Activated CD8-positive, alpha-beta memory T cell treated with anti-CD3 and anti-CD28 coated beads, Interleukin-2, amount 50 U/mL, for 4 hours (primary cell): ENCODE measurements at places on chromosomes 3 and 15.

DNA sequence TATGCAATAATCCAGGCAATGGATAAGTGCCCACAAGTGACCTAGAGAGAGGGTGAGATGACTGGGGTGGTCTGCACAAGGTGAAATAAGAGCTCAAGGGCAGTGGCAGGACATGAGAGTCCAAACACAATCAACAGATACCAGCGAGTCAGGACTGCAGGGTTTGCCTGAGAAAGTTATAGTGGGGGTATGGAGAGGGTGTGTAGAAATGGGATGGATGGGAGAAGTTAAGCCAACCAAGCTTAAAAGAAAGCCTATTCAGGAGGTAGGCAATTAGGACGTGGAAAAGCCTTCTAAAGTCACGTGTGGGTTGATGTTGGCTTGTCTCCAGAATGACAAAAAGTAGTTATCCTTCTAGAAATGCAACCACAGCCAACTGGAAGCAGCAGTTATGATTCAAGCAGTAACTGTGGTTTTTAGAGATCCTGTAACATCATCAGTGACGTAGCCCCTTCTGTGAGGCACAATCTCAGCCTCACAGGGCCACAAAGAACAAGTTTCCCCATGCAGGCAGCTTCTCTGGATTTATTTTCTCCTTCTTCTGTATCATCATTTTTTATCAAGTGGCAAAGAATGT is 56.1 kb downstream of the FAM174B start:
- DNase-seq, result no peak

- DNase-seq, result no peak
These were observed 440.3 kb upstream of the DPH6 start for GRCh38 chr15:35986191-35986721.

GRCh38 chr3:156978481-156978961 is 152.4 kb downstream of the LEKR1 start:
- DNase-seq, result no peak

DNA sequence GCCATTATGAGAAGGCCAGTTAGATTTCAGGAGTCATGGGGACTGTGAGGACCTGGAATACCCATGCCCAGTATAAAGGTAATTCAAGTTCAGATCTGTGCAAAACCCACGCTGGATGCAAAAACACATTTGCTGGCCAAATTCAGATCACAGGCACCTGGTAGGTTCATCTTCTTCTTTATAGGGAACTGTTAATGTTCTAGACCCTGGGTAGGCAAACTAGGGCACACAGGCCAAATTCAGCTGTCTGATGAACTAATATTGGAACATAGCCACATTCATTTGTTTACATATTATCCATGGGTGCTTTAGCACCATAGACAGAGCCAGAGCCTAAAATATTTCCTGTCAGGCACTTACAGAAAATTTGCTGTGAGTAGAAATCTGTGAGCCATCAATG is 241.4 kb downstream of the PTPRG start:
- no peak for DNase-seq

DNA sequence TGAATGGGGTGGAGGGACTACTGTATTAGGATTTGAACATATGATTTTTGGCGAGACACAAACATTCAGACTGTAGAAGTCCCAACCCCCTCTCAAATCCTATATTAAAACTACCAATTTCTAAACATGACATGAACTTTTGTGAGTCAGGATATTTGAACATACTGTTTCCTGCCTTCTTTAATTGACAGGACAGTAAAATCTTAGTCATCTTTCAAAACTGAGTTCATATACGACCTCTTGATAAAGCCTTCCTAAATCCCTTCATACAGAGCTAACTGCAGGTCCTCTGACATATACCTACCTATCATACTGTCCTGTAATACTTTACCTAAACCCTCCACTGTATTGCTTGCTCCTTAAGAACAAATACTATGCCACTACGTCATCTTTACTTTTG is 23.5 kb downstream of the ALDH1A2 start:
- DNase-seq, result no peak

DNA sequence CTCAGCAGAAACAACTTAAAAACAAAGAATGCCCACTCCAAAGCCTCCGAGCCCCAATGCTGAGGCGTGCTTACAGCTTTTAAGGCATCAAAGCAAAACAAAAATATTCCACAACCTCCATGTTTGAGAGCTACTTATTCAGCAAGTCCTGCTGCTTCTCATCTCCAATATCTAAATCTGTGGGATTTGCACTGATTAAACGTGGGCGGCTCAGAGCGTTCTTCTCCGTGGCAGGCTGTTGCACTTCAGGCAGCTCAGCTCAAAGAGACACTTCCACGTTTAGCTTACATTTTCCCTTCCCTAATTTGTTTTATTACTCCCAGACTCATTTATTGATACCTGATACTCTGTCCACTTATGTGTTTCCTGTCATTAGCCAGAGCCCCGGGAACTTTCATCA is 282.6 kb upstream of the MCTP2 start:
- no peak for DNase-seq

DNA sequence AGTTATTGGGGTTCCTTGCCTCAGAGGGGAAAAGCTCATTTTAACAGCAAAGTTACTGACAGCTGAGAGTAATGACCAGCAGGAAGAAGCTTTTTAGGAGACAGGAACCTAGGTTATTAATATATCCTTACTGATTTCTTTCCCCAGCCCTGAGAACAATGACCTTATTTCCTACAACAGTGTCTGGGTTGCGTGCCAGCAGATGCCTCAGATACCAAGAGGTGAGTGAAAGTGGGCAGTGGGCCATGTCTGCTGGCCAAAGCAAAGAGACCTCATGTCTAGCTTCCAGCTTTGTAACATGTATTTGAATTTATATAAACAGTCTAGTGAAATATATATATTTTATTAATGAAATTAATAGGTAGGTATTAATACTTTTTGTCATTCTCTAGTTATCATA is 5.0 kb downstream of the CCNDBP1 start:
- no peak for DNase-seq

DNA sequence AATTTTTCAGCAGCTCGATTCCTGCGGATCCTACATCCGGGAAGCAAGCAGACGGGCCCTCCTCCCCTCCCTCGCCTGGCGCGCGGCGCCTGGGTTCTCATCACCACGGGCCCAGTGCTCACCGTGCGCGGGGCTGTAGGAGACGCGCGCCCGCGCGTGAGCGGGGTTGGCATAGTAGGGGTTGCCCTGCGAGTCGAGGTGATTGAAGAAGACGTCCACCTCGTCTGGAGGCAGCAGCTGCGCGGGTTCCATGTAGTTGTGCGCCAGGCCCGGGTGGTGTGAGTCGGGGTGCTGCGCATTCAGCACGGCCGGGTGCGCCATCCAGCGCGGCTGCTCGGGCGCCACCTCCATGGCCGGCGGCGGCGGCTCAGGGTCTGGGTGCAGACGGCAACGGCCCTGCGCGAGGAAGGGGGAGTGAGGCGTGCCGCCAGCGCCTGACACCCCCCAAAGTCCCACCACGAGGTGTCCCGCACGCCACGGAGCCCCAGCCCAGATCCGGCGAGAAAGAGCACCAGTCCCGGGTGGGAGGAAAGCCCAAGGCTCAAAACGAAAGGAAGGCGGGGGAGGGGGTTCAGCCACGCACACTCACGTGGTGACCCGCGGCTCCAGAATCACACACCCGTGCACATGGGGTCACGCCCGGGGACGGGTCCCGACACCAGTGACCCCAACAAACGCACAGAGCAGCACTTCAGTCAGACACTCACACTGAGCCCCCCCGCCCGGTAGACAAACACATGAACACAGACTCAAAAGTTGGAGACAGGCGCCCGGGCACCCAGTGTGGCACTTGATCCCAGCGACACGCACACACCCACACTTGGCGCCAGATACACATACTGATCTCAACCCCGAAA is 6.1 kb downstream of the GATA2 start:
- no peak for DNase-seq

- DNase-seq, result no peak
These were observed 7.9 kb upstream of the BCL2A1 start for GRCh38 chr15:79978655-79979514.

- no peak for DNase-seq
These were observed 46.3 kb downstream of the SYNM start for GRCh38 chr15:99151156-99151555.

- DNase-seq, result no peak
These were observed 38.9 kb downstream of the TLE3 start for GRCh38 chr15:70058642-70059360.

GRCh38 chr15:32818758-32819447 is 101.1 kb downstream of the GREM1 start:
- no peak for DNase-seq

DNA sequence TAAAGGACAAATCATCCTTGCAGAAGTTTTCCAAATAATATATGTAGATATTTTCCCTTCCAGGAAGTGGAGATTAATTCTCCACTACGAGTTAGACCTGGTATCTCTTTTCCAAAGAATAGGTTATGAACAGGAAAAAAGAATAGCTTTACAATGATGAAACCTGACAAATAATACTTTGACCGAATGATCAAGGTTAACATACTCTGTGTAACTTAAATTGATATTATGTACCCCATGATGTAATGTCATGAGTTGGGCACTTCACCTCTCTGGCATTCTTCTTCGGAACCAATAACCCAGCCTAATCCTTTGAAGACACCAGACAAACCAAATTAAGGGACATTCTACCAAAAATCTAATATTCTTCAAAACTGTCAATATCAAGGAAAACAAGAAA is 48.7 kb upstream of the CNTN3 start:
- no peak for DNase-seq

DNA sequence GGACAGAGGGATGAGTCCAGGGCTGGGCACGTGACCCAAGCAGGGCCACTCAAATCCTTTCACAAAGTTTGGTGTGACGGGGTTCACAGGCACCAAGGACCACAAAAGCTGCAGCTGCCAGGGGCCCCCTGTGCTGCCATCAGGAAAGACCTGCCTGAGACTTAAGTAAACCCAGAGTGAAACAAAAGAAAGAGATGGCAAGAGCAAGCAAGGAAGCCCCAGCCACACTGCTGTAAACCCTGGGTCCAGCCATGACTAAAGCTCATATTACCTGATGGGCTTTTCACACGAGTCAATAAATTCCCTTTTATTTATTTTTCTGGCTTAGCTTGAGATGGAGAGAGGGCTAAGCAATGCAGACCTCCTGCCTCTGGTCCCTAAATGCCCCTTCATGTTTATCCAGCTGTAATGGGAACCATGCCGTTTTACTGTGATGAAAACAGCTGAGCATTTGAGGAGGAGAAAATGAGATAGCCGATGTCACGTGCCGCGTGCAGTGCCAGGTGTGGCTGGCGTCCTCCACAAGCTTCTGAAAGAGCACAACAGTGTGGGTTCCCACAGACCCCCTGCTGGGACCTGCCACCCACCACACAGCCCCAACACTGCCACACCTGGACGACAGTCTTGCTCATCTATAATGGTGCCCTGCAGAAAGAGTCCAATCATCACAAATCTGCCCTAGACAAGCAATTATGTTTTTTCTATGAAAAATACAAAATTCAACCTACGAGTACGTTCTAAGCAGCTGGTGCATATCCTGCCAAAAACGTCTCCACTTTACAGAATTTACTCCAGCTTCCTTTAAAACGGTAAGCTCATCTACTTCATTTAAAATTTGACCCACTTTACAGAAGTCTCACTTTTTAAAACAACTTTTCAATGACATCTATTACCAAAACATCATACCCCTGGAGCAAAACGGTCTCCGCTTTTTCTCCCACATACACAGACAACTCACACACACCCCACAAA is 34.2 kb downstream of the ADAMTS17 start:
- peak; percentile 20 for DNase-seq

DNA sequence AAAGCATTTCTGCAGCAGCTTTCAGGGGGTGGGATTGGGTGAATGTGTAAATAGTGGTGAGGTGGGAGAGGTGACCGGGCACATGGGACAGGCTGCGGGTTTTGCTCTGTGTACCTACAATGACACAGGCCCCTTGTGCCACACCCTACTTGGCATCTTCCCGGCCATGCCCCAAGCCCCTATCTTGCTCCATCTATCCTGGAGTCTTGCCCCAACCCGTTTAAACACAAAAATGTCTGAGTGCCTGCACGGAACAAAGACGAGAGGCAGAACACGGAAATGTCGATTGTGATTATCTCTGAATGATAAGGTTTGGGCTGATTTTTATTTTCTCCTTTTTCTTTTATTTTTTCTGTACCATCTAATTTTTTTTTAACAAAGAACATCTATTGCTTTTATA is 46.0 kb upstream of the SLC6A1 start:
- DNase-seq, result no peak

GRCh38 chr3:157094751-157095480 is 65.0 kb downstream of the CCNL1 start:
- DNase-seq, result no peak

- no peak for DNase-seq
These were observed 27.4 kb downstream of the SCG5 start for GRCh38 chr15:32668942-32669341.

DNA sequence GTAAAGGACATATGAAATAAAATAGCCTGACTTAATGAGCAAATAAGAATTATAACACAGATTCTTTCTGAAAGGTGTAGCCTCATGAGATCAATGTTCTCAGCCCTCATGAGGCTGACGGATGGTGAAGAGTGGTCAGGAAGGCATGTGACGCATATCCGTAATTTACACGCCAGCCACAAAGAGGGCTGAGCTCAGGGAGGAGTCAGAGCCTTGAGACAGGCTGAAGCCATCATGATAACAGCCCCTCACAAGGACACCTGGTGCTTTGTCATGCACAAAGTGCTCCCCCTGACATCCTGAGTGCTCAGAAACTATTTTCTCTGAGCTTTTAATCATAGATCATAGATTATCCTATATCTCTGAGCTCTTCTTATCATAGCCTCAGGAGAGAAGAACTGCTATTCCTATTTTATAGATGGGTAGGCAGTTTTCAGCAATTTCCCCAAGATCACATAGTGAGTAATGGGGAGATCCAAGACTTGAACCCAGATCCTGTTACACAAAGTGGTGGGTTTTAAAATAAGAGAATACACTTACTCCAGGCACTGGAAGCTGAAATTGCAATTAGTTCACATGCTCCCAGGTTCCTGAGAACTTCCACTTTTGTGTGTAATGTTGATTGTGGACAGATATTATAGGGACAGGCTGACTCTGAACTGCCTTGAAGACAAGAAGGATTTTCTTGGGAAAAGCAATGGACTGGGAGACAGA is 267.1 kb downstream of the RPLP1 start:
- DNase-seq, result peak; percentile 61

- no peak for DNase-seq
These were observed 2.2 kb downstream of the CADM2 start for GRCh38 chr3:84961011-84961410.

DNA sequence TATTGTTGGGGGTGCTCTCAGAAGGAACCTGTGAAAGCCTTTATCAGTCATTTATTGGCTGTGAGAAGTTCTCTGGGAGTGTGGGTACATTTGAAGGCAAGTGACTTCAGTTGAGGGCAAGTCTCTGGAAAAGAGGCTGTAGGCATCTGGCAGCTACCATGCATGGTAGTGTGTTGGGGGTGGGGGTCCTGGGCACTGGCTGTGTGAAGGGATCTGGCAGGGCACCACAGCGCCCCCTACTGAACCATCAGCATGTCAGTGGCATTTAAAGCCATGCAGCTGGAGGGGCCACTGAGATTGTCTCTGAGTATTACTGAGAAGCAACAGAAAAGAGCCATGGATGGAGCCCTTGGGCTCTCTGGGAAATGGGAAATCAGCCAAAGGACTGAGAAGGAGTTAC is 30.6 kb downstream of the CRTAP start:
- DNase-seq, result no peak

GRCh38 chr3:145191543-145191942 is 969.4 kb downstream of the PLOD2 start:
- no peak for DNase-seq
